ENCODE measurements at places on chromosomes 6 and 20.

DNA sequence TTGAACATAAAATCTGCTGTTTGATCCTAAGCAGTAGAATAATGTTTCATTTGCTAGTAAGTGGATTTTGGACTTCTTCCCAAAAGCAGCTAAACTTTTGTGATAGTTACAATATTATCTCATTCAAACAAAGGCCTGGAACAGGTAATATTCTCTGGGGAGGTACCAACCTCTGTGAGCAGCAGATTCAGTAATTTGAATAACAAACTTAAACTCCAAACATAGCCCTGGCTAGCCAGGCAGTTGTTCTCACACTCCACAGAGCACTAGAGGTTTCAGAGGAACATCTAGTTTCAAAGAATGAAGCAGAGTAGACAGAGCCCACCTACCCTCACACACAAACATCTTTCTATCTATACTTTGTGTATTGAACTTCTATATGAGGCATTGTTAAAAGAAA lies 40.9 kb downstream of the LGSN start:
- DNase-seq: no peak

- no peak for DNase-seq
These were observed 261.2 kb downstream of the PTPRK start for GRCh38 chr6:128259029-128259724.

DNA sequence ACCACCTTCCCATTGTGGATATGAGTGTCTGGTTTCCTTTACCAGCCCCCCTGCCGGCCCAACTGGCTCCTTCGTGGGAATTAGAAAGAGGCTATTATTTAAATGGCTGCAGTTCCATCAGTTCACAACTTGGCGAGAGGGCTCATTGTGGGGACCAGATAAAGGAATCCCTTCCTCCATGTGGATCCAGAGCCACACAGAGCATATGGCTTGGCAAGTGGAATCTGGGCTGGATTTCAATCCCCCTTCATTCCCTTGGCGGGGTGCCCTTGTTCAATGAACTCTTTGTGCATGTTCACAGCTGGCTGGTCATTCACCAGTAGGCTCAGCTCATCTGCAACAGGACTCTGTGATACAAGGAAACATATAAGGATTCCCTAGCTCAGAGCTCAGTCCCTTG lies 140.6 kb downstream of the OPN5 start:
- no peak for DNase-seq

GRCh38 chr20:10551732-10552724 lies 116.9 kb downstream of the SLX4IP start:
- DNase-seq: peak; percentile 22

GRCh38 chr6:71533939-71534379 lies 245.3 kb downstream of the OGFRL1 start:
- DNase-seq: no peak

GRCh38 chr6:106192824-106193223 lies 106.7 kb downstream of the PRDM1 start:
- no peak for DNase-seq

GRCh38 chr6:90197854-90198496 lies 98.7 kb downstream of the BACH2 start:
- DNase-seq: no peak

DNA sequence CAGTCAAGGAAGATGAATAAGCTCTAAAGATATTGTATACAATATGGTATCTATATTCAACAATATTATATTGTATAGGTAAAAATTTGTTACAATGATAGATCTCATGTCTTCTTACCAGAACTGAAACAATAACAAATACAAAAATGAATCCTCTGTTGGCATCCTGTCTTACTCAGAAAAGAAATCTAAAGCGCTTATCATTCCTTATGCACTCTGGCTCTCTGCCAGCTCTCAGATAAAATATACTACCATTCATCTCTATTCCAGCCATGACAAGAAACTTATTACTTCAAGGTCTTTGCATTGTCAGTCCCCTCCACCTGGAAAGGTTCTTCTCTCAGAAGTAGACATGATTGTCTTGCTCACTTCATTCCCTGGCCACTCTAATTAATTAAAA lies 138.6 kb downstream of the THEMIS start:
- no peak for DNase-seq

DNA sequence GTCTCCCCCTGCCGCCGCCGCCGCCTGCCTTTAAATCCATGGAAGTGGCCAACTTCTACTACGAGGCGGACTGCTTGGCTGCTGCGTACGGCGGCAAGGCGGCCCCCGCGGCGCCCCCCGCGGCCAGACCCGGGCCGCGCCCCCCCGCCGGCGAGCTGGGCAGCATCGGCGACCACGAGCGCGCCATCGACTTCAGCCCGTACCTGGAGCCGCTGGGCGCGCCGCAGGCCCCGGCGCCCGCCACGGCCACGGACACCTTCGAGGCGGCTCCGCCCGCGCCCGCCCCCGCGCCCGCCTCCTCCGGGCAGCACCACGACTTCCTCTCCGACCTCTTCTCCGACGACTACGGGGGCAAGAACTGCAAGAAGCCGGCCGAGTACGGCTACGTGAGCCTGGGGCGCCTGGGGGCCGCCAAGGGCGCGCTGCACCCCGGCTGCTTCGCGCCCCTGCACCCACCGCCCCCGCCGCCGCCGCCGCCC lies 474 bp downstream of the CEBPB start:
- peak; percentile 36 for DNase-seq

DNA sequence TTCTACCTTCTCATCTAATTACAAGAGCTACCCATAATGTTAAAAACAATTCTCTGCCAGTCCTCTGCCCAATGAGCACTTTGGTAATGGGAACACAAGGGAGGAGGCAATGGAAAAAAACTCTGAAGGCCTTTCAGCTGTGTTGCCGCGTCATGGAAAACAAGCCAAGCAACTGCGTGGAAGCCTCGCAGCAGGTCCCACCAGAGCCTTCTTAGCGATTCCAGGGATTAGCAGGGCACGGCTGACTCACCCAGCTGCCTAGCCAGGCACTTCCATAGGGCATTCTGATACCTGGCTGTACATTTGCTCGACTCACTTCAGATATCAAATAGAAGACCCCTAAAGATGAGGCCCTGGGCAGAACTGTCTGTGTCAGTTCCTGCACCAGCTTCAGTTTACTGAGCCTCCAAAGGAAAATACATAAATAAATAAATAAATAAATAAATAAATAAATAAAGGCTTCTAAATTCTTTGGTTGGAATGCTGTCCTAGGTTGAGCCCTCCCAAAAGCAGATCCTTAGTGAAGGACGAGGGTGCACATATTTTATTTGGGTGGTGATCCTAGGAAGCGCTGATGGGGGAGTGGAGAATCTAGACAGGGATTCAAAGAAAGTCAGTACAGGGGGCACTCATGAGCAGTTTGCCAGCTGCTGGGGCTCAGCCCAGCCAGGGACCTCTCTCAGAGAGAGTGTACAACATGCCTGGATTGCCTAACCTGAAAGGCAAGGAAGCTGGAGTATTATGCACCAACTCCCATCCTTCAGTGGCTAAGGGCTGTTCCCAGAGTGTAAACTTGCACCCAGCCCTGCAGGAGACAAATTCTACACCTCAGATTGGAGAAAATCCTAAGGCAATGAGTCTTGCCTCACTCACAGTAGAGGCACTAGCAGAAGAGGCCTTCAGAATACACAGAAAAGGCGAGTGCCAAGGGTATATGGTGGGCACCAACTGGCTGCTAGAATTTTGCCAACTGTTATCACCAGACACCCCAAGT lies 18.2 kb downstream of the SNAP25 start:
- no peak for DNase-seq

- no peak for DNase-seq
These were observed 50.6 kb upstream of the SLC2A12 start for GRCh38 chr6:134103006-134103405.

DNA sequence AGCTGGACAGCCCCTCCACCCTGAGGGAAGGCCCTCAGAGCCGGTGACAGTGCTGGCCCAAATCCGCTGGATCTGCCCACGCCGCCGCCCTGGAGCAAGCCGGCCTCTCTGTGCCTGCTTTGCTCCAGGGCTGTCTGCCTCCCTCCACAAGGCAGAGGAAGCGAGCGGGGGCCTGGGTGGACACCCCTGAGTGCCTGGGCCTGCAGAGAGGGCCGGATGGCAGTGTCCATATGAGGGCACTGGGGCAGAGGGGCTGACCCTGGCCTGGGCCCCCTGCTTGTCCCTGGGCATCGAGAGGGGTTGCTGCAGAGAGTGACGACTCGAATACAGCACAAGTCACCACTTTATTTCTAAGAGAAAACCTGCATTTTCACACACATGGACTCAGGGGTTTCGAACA lies 348.6 kb downstream of the ZFAND3 start:
- DNase-seq: no peak

DNA sequence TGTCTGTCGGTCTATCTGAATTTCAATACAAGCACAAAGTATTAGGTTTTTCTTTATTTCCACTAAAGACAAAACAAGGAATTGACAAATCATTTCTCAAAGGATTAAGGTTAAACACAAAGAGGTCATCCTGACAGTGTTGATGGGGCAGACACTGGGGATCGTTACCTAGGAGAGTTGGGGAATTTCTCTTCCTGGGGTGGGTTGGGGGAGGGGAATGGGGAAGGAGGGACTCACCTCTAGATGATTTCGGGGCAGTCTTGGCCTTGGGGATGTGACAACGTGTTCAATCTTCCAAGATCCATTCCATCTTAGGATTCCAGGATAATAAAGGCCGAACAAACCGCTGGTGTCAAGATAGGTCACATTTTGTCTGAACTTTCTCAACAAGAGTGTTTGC lies 35.4 kb upstream of the FOXA2 start:
- DNase-seq: no peak

DNA sequence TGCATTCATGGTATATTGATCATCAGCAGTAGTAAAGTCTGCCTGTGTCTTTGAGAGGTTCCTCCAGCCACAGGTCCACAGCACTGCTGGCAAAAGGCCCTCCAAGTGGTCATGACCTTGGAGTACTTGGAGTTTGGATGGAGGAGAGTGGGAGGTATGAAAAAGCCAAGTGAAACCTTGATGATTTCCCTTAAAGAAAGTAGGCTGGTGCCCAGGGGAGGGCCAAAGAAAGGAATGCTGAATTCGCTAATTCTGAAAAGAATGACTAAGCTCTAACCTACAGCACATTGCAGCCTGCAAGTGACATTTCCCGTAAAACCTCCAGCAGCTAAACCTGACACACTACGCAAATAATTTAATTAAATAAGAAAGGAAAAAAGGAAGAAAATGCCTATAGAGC lies 223.4 kb upstream of the TAB2 start:
- DNase-seq: no peak

- no peak for DNase-seq
These were observed 17.5 kb downstream of the L3MBTL1 start for GRCh38 chr20:43525021-43525420.

DNA sequence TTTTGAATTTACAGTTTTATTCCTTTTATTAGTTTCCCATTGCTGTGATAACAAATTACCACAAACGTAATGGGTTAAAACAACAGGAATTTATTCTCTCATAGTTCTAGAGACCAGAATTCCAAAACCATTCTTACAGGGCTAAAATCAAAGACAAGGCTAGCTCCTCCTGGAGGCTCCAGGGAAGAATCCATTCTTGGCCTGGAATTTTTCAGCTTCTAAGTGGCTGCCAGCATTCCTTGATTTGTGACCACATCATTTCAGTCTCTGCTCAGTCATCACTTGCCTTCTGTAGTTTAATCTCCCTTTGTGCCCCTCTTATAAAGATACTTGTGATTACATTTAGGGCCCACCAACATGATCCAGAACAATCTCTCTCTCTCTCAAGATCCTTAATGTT lies 897 bp upstream of the SEL1L2 start:
- no peak for DNase-seq

DNA sequence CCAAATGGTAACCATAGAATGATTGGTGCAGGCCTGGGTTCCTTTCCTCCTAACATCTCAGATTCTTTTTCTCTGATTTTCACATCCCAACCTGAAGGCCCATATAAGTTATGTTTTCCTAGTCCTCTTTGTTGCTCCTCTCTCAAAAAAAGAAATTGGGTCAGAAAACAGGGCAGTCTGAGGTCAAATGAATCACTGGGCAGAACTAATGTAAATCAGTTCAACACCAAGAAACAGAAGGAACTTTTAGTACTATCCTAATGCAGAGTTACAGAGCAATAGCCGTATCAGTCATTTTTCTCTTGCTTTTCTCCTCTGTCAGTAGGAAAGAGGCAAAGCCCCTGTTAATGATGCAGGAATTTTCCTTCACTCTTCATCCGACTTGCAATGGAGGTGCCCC lies 11.0 kb upstream of the TPD52L1 start:
- DNase-seq: no peak

DNA sequence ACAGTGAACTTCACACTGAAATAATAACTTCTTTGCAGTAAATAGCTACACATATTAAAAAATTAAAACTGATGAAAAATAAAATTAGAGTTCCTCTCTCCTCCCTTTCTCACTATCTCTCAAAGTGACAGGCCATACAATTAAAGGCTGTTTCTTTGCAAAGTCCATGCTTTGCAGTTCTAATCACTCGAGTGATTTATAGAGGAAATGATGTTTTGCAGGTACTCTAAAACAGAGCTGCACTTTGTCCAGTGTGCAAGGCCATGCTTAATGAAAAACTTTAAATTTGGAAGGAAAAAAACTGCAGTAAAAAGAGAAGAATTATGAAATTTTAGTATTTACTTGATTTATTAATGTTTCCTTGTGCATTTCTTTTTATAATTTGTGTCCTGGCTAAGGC lies 112.5 kb downstream of the GMDS start:
- no peak for DNase-seq

DNA sequence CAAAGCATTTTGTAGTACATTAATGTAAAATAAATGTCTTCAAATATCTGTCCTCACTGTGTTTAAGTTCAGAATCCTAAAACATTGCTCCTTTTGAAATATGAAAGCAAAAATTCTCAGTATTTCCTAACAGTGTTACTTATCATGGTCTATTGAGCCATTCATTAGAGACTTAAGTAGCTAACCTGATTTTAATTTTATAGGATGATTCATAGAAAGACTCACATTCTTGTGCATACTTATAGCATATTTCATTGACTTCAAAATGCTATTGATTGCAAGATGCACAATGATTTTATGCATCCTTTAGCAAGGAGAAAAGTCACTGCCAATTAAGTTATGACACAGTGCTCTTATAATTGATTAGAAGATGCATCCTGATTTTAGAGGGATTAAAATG lies 85.7 kb downstream of the HIVEP1 start:
- no peak for DNase-seq

- no peak for DNase-seq
These were observed 77.8 kb downstream of the OR2B2 start for GRCh38 chr6:27834384-27834783.

- no peak for DNase-seq
These were observed 27.3 kb upstream of the GABRR1 start for GRCh38 chr6:89244241-89244985.

DNA sequence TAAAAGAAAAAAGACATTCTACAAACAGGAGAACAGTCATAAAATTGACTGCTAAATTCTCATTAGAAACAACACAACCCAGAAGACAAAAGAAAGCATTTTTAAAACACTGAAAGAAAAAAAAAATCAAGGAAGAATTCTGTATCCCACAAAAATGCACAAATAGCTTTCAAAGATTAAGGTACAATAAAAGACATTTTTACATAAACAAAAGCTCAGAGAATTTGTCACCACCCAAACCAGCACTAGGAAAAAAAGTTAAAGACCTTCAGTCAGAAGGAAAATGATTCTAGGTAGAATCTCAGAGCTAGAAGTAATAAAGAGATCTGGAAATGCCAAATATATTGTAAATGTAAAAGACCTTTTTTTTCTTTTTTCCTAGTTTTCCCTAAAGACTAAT lies 252.4 kb downstream of the CLIC5 start:
- DNase-seq: no peak
